ENCODE measurements at places on chromosomes 3 and 15.

- no peak for DNase-seq
Observed at GRCh38 chr15:77664428-77664827, 31.7 kb upstream of the LINGO1 start.

DNA sequence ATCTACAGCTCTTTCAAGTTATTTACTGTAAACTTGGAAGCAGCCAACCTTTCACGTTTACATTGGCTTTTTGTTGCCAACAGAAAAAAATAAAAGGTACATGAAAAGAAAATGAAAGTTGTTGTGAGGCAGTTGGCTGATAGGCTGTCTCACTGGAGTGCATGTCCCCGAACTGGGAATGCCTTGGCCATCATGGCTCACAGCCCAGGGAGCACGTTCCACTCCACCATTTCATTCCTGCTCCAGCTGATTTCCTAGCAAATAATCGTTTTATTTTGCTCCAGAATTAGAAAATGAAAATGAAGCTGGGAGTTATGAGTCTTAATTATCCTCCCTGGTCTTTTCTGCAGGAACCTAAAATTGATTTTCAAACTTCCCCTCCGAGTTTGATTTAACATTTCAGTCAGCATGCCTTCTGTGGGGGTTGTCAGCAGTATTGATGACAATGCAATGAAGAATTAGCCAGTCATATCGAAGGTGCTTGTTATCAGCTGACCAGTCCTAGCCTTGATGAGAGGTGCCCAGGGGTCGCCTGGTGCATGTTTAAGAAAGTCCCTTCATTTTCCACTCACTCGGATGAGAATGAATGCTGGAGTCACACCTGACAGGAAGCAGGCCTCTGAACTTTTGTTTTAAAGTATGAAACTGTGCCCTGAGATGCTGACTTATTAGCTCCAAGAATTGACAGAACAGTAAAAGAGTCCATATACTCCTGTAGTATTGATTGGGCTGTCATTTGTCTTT lies 293.7 kb upstream of the TRIM42 start:
- no peak for DNase-seq

- no peak for DNase-seq
Observed at GRCh38 chr3:182258538-182259177, 534.6 kb upstream of the ATP11B start.

GRCh38 chr3:160478338-160478737 lies 28.8 kb upstream of the TRIM59 start:
- DNase-seq: no peak

DNA sequence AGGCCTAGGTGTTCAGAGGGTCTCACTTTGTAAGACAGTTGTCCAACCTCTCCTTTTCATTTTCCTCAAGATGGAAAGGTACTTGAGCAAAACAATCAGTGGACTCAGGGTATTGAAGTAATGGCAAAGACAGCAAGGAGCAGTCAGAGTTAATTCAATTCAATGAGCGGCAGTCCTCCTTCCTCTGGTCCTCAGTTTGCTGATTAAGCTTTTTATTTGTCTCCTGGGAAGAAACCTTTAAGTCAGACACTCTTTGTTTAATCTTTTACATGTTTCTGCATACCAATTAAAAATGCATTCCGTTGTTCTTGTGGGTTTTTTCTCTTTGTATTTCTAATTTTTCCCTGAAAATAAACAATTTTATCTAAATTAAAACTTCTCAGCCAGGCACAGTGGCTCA lies 18.9 kb upstream of the ALDH1L1 start:
- DNase-seq: no peak

DNA sequence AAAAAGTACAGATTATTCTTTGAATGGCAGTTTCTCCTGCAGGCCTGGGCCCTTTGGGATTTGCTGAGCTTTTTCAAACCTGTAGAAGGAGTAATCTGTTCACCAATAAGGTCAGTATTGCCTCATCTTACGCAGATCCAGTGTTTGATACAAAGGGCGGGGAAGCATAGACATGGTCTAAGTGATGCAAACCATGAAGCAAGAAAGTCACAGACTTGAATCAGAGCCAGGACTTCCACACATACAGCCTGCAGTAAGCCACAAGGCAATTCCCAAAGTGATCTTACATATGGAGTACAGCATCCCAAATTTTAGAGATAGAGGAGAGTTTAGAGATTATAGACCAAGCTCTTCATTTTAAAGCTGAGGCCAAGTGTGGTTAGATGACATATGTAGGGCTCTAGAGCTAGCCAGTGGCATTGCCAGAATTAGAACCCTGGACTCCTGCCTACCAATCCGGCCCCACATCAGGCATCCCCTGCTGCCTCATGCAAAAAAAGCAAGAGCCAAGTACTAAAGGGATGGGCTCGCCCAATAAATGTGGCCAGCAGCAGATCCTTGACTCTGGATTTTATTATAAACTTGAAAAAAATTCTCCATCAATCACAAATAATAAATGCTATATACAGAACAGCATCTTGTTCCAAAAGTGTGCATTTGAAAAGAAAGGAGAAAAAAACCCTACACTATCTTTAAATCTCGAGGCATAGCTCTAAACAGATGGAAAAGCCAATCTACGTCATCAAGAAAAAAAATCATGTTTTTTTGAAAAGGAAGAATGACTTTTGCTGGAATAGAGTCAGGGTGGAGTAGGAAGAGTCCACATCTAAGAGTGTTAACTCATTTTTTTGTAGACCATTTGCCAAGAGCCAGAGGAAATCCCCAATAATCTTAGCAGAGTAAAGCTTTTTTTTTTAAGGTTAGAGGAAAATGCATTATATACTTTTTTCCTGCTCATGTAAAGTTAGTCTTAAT lies 24.0 kb downstream of the ABI3BP start:
- no peak for DNase-seq

DNA sequence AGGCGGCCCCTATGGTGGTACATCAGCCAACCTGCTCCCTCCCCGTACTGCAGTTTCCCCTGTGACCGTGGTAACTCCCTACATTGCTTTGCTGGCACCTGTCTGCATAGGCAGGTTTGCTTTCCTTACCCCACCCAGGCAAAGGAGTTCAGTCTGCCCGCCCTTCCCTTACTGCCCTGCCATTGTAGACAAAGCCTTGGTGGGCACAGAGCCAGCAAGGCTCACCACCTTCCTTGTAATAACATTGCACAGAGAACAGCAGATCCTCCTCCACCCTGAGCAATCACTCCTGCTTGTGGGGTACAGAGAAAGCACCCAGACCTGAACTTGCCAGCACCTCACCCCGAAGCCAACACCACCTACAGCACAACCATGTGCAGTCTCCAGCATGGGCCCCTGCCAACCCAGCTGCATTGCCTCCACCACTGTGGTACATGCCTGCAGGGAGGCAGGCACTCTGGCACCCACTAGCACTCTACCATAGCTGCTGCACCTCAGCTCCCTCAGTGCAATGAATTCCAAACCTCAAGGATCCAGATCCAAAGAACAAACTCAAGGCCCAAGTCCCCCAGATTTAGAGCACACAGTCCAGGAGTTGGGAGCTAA lies 192.7 kb upstream of the KCNMB2 start:
- no peak for DNase-seq

DNA sequence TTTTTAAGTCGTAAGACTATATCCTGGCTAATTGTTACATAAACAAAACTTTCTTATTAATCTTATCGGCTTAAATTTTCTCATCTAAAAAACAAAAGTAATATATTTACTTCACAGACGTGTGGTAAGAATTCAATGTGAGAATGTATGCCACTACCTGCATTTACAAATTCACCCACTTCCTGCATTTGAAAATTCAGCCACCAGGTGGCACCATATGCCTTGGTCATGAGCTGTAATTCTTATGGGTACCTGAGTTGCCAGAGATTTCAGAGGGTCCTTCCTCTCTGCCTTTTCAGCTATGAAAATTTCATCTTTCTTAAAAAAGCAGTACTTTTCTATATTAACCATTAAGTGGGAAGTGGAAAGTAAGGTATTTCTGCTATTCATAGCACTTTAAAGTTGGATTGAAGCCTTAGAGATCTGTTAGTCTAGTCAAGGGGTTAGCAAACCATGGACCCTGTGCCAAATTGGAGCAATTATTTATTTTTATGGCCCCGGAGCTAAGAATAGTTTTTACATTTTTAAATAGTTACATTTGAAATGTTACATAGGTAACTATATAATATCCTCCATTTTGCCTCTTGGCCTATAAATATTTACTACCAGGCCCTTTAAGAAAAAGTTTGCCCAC lies 127.8 kb downstream of the HCN4 start:
- no peak for DNase-seq

GRCh38 chr15:63350178-63350621 lies 31.4 kb downstream of the CA12 start:
- no peak for DNase-seq

DNA sequence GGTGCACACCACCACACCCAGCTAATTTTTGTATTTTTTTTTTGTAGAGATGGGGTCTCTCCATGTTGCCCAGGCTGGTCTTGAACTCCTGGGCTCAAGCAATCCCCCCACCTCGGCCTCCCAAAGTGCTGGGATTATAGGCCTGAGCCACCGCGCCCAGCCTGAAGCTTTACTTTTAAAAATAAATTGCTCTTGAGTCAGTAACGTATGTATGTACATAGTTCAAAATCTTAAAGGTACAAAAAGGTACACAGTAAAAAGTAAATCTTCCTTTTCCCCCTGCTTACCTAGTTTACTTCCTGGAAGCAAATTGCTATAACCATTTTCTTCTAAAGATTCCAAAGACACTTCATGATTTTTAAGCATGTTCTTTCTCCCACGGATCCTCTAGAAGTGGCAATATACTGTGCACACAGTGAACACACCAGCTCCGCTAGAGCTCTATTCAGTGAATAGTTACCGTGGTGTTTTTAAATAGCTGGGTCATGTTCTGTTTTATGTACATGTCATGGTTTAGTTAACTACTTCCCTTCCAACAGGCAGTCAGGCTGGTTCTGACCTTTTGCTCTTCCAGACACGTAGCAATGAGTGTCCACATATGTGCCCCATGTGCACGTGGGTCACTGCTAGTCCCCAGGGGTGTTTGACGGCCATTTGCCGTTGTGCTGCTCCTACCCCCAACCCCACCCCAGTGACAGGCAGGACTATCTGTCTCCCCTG lies 82.1 kb downstream of the EEFSEC start:
- no peak for DNase-seq

- DNase-seq: no peak
Observed at GRCh38 chr3:42214064-42214463, 51.9 kb downstream of the CCK start.

DNA sequence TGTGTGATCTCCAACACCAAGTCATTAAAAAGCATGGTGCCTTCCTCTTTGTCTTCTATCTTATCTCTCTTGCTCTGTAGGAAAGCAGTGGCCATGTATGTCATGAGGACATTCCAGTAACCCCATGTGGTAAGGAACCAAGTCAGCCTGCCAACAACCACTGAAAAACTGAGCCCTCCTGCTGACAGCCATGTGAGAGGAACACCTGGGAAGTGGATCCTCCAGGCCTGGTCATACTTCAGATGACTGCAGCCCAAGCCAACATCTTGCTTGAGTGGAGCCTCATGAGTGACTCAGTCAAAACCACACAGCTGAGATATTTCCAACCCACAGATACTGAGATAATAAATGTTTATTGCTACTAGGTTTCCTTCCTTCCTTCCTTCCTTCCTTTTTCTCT lies 597.3 kb downstream of the ZIC1 start:
- DNase-seq: no peak

GRCh38 chr15:100762289-100762688 lies 117.3 kb upstream of the ALDH1A3 start:
- DNase-seq: no peak

GRCh38 chr15:39252134-39252470 lies 328.8 kb upstream of the THBS1 start:
- DNase-seq: no peak

GRCh38 chr3:119586733-119587172 lies 7.5 kb downstream of the ADPRH start:
- no peak for DNase-seq

GRCh38 chr15:101561584-101561906 lies 72.0 kb upstream of the PCSK6 start:
- DNase-seq: no peak

GRCh38 chr3:8993331-8993730 lies 30.1 kb upstream of the RAD18 start:
- DNase-seq: no peak

- no peak for DNase-seq
Observed at GRCh38 chr3:71657831-71658530, 67.2 kb downstream of the EIF4E3 start.

DNA sequence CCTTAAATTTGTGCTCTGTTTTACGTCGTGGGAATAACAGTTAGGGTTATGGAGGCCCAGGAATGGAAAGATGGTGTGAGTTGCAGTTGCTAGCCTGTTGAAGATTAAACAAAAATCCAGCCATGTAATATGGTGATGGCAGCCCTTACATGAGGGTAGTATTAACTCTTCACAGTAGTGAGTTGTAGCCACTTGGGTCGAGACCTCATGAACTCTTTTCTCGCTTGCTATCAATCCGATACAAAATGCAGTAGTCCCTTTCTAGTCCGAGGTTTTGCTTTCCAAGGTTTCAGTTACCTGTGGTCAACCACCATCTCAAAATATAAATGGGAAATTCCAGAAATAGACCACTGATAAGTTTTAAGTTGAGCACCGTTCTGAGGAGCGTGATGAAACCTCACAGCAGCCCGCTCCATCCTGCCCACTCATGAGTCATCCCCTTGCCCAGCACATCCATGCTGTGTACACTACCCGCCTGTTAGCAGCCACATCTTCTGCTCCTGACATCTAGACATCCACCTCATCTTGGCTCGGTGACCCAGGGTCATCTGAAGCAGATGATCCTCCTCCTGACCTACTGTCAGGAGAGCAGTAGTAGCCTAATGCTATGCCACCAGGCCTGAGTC lies 177.9 kb downstream of the CDIN1 start:
- DNase-seq: no peak

- no peak for DNase-seq
Observed at GRCh38 chr3:123582315-123582714, 2.5 kb downstream of the HACD2 start.

- DNase-seq: no peak
Observed at GRCh38 chr15:56052395-56053045, 59.1 kb upstream of the NEDD4 start.

DNA sequence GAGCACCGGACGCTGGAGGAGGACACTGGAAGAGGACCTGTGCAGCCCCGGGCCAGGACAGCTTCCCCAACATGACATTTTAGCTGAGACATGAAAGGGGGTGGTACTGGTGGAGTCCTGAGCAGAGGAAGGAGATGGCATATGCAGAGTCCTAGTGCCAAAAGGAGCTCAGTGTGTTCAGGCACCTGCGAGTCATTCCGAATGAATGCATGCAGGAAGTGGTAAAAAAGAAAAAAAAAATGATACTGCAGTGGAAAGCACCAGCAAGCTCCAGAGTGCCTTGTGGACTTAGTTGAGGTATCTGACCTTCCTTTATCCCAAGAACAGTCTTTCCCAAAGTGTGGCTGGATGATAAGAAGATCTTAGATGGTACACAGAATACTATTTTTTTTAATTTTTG lies 6.6 kb upstream of the ZNF148 start:
- DNase-seq: no peak

- no peak for DNase-seq
Observed at GRCh38 chr3:41302295-41302694, 103.0 kb downstream of the CTNNB1 start.

DNA sequence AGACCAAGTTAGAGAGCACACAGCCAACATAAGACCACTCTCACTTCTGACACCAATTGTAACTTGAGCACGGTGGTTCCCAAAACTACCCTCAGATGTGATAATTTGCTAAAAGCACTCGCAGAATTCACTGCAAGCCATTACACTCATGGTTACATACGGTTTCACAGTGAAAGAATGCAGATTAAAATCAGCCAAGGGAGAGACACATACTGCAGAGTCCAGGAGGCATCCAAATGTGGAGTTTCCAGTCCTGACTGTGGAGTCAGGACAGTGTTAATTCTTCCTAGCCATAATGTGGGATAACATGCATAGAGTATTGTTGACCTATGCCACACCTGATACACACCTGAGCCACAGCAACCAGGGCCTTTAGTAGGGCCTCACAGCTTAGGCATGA lies 956.4 kb downstream of the NTRK3 start:
- DNase-seq: no peak

Data from cerebellar nuclear complex (tissue), 1 donor.